ENCODE measurements at places on chromosomes 5 and 9.

DNA sequence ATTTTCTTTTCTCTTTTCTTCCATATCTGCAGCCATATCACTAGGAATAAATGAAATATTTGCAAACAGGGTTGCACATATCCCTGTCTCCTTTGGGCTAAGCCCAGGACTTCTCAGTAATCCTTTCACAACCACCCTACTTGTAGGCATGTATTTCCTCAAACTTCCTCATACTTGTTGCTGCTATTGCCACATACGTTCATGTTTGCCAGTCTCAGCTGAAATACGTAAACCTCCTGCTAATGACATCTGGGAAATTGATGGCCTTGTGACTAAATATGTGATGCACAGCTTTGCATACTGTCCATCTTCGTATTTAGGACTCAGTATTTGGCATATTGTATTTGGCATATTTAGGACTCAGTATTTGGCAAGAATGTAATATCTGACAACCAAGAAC, 224.6 kb downstream of the PLK2 start:
- DNase-seq = no peak

GRCh38 chr9:116837018-116837989, 150.2 kb downstream of the TRIM32 start:
- no peak for DNase-seq

DNA sequence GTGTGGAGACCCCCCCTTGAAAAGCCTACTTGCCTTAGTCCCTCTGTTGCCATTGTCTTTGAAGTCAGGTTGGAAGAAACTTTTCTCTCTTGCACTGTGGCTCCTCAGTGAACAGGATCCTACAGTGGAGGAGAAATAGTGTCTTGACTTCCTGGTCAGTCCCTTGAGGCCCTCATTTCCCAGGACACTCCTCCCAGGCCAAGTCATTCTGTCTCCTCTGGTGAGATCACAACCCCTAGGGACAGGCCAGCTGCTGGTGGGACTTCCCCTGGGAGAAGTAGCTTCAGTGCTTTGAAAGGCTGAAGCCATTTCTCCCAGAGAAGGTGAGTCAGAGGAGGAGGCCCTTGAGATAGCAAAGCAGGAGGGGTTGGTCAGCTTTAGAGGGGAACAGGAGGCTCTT, 10.1 kb upstream of the GRIA1 start:
- no peak for DNase-seq

DNA sequence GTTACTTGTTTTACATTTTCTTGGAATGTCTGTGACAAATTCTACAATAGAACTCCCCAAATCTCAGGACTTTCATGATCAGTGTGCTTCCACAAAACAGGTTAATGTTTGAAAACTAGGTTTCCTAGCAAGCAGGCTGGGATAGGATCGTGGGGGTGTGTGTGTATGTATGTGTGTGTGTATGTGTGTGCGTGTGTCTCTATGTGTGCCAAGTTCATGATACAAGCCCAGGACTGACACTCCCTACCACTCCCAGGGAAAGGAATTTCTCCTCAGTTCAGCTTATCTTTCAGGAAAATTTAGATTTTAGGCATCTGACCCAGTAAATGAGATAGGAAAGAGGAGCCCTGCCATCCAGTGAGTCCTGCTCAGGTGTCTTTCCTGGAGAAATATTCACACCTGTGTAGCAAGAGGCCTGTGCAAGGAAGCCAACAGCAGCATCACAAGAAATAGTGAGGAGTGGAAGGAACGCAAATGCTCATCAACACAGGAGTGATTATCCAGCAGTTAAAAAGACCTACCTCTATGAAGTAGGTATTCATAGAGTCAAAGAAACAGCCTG, 13.8 kb upstream of the ABLIM3 start:
- no peak for DNase-seq

DNA sequence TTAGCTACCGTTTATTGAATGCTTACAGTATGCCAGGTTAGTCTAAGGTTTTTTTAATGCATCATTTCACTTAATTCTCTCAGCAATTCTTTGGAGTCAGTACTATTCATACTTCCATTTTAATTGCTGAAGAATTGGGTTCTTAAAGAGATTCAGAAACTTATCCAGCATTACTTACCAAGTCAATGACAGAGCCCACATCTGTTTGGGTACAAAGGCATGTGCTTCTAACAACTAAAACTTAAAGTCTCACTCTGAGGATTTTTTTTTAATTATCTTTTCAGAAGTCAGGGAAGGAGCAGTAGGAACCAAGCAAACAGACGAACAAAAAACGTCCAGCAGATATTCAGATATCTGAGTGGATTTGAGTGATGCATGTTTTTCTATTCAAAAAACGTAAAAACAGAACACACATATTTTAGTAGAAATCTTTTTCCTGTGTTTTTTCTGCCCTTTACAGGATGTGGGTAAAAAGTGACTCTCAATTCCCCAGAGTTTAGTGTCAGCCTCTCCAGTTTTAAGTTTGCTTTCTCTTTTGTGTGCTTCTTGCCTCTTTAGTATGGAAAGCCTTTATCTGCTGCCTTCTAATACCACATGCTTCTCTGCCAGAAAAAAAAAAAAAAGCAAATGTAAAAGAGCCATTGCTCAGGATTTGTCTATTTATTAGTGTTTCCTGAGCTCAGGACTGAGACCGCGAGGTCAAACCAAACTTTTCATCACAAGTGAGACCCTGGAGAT, 118.0 kb downstream of the PRKACG start:
- no peak for DNase-seq

GRCh38 chr9:95780751-95781150, 94.7 kb upstream of the ERCC6L2 start:
- no peak for DNase-seq

GRCh38 chr9:30410273-30410672, 1974.2 kb upstream of the ACO1 start:
- no peak for DNase-seq

DNA sequence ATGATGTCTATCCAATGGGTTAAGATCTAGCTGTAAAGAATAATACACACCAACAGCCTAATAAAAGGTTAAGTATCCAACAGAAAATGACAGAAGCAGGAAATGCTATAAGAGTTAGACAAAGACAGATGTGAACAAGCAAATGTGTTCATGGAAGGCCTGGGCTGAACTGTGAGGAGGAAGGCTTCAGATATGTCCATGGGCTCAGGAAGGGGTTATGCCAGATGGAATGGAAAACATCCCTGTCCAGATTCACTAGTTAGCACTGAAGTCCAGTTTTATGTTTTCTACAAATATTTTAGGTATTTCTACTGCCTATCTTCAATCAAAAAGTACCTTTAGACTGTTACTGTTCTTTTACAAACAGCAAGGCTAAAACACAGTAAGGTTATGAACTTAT, 27.1 kb downstream of the ERAP1 start:
- no peak for DNase-seq
